ENCODE measurements at places on chromosomes 6 and 20.

GRCh38 chr6:90045535-90045934 is 151.3 kb downstream of the GJA10 start:
- no peak for DNase-seq

GRCh38 chr6:35678814-35679213 is 9.9 kb downstream of the FKBP5 start:
- no peak for DNase-seq

DNA sequence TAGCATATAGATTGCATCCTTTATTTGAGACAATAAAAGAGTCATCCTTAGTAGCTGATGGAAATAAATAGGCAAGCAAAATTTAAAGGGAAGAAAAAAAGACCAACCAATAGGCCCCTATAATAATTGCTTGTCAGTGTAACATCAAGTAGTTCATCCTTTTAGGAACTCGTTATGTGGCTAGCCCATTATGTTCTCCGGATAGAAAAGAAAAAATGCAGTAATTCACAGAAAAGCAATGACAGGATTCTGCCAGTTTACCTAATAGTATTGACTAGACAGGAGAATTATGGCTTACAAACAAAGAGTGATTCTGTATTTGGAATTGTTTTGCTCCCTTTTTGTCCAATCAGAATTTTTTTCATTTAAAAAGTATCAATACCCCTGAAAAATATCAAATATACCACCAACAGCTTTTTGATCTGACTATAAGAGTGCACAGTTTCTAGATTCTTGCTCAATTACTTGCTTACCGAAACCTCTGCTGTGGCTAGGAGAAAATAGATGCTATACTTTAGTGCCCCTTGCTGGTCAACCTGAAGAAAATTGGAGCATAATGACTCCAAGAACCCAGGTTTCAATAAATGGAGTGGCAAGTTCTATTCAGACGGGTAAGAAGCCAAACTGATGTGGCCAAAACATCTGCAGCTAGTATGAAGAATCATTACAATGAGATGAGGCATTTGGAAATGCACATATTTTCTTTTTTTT is 91.5 kb upstream of the SASH1 start:
- no peak for DNase-seq

GRCh38 chr20:20820104-20820503 is 107.7 kb upstream of the RALGAPA2 start:
- no peak for DNase-seq

GRCh38 chr6:56450882-56451739 is 191.6 kb downstream of the DST start:
- no peak for DNase-seq

DNA sequence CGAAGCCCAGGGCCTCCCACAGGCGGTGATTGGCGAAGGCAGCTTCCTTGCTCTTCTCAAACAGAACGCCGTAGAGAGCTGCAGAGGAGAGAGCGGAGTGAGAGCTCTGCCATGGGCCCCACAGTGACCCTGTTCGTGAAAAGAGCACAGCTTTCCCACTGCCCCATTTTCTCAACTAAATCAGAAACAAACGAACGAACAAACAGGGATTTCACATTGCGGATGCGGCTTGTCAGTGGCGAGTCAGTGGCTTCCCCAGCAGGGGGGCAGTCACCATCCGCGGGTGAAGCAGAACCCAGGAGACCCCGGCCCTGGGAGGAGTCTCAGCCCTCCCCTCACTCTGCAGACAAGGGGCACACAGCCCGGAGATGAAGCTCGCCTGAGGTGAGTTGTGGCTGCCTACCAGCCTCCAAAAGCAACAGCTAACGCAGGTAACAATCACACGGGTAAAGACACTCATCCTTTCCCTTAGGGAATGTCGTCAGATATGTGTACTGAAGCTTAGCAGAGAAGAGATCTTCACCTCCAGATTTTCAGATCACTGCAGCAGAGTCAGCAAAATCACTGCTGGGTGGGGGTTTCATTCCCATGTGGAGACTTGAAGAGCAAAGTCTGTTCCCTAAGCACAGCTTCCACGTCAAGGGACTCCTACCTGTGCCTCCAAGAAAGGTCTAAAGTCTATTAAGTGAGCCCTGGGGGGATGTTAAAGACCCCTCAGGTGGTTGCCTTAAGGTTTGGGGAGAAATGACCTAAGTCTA is 51.2 kb upstream of the GPR31 start:
- no peak for DNase-seq

DNA sequence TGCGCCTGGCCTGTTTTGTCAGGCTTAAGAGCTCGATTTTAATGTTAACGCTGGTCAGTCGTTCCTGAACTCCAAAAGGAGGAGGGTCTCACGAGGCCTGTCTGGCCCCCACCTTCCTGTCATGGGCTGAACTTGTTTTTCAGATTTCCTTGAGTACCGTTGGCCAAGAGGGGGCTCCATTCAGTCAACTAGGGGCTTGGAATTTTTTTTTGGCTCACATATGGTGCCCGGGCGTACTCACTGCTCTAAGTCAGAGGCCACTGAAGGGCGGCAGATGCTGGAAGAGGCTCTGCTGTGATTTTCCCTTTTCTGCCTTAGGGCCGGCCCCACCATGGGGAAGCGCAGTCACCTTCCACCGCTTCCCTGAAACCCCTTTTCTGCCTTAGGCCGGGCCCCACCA is 6.9 kb upstream of the BIRC7 start:
- DNase-seq = no peak

- no peak for DNase-seq
Observed at GRCh38 chr6:158808442-158808833, 10.7 kb downstream of the EZR start.

DNA sequence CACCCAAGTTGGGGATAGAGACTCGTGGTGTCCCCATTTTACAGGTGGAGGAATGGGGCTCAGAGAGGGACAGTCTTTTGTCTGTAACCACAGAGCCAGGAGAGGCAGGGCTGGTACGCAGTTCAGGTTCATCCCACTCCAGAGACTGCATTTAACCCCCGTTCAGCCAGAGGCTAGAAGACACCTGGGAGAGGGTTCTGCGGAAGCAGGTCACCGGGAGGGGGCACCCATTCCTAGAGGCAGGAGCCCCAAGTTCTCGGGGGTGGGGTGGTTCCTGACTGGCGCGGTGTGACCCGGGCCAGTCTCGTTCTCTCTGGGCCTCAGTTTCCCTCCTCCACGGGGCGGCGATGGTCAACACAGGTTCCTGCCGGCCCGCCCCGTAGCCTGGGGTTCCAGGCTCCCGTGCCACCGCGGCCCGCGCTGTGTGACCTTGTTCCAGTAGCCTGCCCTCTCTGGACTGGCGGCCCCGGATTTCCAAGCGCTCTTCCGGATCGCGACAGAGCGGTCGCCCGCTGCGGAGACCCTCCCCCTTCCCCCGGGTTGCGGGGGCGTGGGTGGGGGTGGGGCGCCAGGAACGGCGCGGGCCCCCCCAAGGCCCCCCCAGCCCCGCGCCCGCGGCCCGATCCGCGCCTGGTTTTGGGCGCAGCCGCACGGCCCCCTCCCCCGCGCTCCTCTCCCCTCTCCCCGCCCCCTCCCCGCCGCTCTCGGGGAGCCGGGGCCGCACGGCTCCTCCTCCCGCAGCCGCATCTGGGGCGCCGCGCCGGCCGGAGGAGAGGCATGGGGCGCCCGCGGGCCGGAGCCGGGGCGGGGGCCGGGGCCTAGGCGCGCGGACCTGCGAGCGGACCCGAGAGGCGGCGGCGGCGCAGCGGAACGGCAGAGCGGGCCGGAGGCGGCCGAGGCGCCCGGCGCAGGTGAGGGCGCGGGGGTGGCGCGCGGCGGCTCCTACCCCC is at the start of gene DLGAP4:
Gene DLGAP4, plus strand, starts transcription at position 738 of the 950 bp plus-strand sequence. CDS start 125,379 bp downstream, outside the sequence.
- DNase-seq = no peak

- DNase-seq = no peak
Observed at GRCh38 chr6:36053878-36054277, 26.3 kb downstream of the MAPK14 start.

DNA sequence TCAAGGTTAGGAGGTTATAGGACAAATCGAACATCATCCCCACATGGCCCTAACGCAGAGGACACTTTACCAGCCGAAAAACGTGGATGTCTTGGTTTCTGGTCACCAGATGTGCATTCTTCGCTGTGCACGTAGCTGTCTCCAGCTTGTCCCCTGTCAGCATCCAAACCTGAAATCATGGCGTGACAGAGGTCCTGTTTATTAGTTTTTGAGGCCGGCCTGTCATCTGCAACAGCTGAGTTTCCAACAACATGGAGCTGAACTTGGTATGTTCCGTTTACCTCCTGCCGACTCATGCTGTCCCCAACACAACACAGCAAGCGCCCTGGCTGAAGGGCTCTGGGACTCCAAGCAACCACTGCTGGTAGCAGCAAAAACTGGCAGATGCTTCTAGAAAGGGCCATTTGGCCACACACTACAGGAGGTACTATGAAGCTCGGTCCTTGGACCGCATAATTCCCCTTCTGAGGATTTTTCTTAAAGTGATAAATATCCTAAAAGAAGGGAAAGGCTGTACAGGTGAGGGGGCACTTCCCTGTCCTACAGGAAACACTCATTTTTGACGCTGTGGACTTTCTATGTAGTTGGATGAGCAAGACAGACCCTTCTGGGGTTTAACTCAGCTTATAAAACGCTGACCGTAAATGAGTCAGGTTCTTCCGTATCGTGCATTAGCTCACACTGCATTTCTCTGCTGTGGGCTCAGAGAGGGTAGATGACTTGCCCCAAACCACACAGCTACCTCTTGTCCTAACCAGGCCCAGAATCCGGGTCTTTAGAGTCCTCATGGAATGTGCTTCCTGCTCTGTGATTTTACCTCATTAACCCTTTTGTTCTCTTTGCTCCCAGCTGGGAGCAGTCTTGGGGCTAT is 79.7 kb upstream of the NFATC2 start:
- DNase-seq = no peak

GRCh38 chr20:5933802-5934436 is 16.4 kb downstream of the TRMT6 start:
- no peak for DNase-seq

GRCh38 chr6:119241111-119241465 is 108.5 kb downstream of the MAN1A1 start:
- no peak for DNase-seq

- DNase-seq = no peak
Observed at GRCh38 chr20:63957690-63958441, 1.6 kb upstream of the UCKL1 start.

DNA sequence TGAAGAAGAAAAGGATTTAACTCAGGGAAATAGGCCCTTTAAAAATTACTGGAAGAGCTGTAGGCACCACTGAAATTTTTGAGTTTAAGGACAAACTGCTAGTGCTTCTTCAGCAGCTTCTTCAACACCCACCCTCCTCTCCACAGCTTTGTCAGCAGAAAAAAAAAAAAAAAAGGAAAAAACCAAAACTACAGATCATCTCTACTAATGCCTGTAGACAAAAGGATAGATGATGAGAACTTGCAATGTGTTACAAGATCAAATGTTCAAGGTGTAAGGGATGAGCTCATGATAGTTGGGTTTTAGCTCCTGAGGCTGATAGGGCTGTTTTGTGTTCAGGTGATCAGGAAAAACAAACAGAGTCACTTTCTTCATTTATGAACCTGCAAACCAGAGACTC is 55.2 kb upstream of the PREP start:
- DNase-seq = no peak

- DNase-seq = no peak
Observed at GRCh38 chr6:87308970-87309369, 13.4 kb upstream of the SMIM8 start.

- no peak for DNase-seq
Observed at GRCh38 chr20:63961664-63962425, 5.6 kb upstream of the UCKL1 start.

GRCh38 chr20:38932457-38933120 is 6.4 kb downstream of the FAM83D start:
- no peak for DNase-seq

DNA sequence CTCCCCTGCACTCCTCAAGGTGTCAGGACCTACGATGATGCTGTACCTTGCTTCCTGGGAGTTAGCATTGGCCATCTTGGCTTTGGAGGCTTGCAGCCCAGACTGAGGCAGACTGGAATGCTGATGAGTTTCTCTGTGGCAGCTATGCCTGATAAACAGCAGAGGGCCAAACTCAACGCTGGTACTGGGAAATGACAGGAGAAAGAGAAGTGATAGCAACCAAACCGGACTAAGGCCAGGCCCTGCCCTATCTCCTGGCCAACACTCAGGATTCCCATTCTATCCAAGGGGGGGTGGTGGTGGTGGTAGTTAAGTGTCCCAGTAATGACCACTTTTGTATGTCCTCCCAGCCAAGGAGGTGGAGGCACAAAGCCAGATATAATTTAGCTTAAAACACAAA is 90.0 kb upstream of the DTNBP1 start:
- no peak for DNase-seq

DNA sequence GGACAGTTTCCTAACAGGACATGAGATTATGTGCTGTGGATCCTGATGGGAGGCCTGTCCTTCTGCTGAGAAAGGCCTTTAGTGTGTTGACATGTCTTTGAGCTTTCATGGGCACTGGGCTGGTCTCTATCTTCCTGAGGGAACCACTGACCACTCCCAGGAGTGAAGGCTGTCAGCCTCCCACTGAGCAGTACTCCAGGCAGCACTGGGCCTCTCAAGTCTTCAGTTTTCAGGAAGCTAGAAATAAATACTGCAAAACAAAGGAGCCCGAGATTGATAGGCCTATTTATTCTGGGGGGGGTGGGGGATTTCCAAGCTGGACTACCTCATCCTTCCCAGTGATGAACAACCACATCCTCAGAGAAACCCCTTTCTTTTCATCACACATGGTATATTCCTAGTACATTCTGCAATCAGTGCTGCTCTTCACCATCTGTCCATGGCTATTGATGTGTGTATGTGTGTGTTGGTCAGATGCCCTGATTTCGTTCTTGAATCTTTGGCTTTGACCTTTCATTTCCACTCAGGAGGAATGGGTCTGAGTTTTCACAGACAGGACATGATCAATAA is 180.9 kb upstream of the SPTLC3 start:
- no peak for DNase-seq

DNA sequence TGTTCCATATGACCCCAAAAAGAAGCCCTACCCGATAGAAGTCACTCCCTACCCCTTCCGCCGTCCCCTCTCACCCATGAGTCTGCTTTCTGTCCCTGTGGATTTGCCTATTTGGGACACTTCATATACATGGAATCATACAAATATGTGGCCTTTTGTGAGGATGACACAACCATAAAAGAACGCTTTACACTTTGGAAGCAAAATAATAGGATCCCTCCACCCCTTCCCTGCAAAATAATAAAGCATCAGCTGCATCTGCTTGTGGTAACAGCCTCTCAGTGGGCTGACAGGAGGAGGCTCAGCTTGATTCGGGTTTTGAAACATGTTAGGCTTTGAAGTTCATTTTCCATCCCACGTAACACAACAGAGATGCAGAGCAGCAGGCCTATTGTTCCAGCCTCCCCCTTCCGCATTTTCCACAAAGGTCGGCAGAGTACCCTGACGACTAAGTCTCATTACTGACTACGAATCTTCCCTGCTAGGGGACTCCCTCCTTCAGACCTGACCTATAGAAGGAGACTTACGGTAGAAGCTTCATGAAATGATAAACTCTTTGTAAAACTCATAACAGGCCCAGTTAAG is 99.1 kb downstream of the ALDH8A1 start:
- DNase-seq = no peak

Data from stimulated activated CD8-positive, alpha-beta memory T cell treated with anti-CD3 and anti-CD28 coated beads, Interleukin-4, amount 100 ng/mL, for 24 hours (primary cell).